A549 treated with dexamethasone at 1 μM for 4 hours (cell line): ENCODE measurements at places on chromosomes 5 and 9. TPM values are rescaled to one million over a fixed set of nuclear protein-coding genes. Genes with fewer than 3 reads are reported as not detected.

The GRXCR2 gene
- total RNA-seq, result not detected in 5 replicates

The GGTA1 gene
- total RNA-seq, result not detected in 5 replicates

The SH2D3C gene
- total RNA-seq, result 0.06 to 0.13 TPM (median 0.06 TPM) in 3 of 5 replicates, not detected in the others

The TMEM171 gene
- 4.3 to 5.6 TPM (median 4.9 TPM) in 5 replicates for total RNA-seq

The EQTN gene
- total RNA-seq, result 0.20 to 0.21 TPM in 2 of 5 replicates, not detected in the others

The FRMPD1 gene
- 0.03 to 0.07 TPM (median 0.06 TPM) in 5 replicates for total RNA-seq

The KCNIP1 gene
- total RNA-seq, result not detected in 5 replicates

The PAPPA gene
- 21.4 to 40.2 TPM (median 33.9 TPM) in 5 replicates for total RNA-seq

The CDO1 gene
- total RNA-seq, result not detected in 5 replicates
